Ascending aorta (tissue), 2 donors: ENCODE measurements at places on chromosomes 5 and 9. TPM values are rescaled to one million over a fixed set of nuclear protein-coding genes. Genes with fewer than 3 reads are reported as not detected.

GRCh38 chr5:146794326-146795029, 84.1 kb downstream of the PPP2R2B start:
- DNase-seq: no peak
- peak overlapping the region; percentile 50 for H3K27ac ChIP-seq
- no peaks in the 10 kb centered on the region for H3K27me3 ChIP-seq

DNA sequence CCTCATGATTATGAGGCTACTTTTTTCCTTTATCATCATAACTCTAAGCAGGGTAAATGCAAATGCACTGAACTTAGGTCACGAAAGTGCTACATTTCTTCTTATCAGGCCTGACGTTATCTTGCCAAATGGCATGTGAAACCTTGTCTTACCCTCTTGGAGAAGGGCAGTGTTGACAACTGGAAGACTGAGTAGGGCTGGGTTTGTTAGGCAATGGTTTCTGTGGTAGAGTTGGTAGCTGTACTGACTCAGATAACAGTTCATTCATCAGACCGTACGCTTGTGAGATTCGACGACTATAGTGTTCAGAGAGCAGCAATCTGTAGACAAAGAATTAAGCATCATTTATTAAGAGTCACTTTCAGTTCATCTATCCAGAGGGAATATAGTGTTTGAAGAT, 127.7 kb downstream of the CPLANE1 start:
- H3K36me3 ChIP-seq: peaks cover 38% of the 10 kb centered on the region
- no peak overlapping the region for H3K27ac ChIP-seq
- no peak for DNase-seq
- no peaks in the 10 kb centered on the region for H3K27me3 ChIP-seq
- no peak overlapping the region for H3K4me3 ChIP-seq

GRCh38 chr5:180636403-180637075, 12.9 kb downstream of the FLT4 start:
- no peaks in the 10 kb centered on the region for H3K27me3 ChIP-seq
- no peak overlapping the region for H3K27ac ChIP-seq

- H3K4me3 ChIP-seq: no peak overlapping the region
- no peaks in the 10 kb centered on the region for H3K27me3 ChIP-seq
- H3K36me3 ChIP-seq: peaks cover 7% of the 10 kb centered on the region
- no peak overlapping the region for H3K27ac ChIP-seq
- H3K4me1 ChIP-seq: no peaks in the 10 kb centered on the region
- no peak for DNase-seq
Measured at GRCh38 chr5:143033535-143034250, 263.5 kb downstream of the ARHGAP26 start.

DNA sequence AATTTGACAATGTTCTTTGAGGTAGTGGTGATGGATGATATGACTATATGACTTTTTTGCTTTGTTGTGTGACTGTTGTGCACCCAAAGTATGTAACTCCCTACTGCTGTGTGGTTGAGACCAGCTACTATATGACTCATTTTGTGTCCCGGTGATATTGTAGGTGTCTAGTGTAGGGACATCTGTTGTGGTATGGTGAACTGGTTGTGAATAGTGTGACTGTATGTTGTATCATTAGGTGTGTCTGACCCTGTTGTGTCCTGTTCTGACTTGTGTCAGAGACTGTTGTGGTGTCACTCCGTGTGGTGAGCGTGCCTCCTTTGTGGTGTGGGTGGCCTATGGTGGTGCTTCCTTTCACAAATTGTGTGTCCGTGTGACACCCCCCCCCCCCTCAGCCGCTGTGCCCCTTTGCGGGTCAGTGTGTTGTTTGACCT, 11.2 kb upstream of the CXXC5 start:
- H3K27ac ChIP-seq: peak overlapping the region; percentile 91
- peaks cover 10% of the 10 kb centered on the region for H3K4me1 ChIP-seq
- DNase-seq: no peak
- H3K27me3 ChIP-seq: no peaks in the 10 kb centered on the region

DNA sequence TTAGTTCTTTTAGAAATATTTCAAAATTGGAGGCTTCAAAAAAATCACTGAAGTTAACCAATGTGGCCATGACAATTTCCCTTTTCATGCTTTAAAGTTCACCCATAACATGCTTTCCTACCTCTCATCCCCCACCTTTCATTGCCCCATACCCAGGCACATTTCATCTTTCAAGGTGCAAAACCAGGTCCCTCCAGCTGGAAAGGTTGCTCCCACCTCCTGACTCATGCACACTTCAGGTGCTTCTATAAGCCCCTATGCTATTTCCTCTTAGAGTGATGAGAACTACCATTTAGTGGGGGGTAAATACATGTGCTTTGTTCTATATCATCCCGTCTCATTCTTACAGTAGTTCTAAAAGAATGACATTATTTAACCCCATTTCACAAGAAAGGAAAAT, 15.4 kb downstream of the FYB1 start:
- H3K27ac ChIP-seq: no peak overlapping the region
- no peaks in the 10 kb centered on the region for H3K4me1 ChIP-seq
- H3K27me3 ChIP-seq: no peaks in the 10 kb centered on the region

Gene TEX10
- 2.3 TPM for total RNA-seq

GRCh38 chr5:122492675-122493074, 180.6 kb downstream of the SNCAIP start:
- H3K4me3 ChIP-seq: no peak overlapping the region
- no peak overlapping the region for H3K27ac ChIP-seq
- no peaks in the 10 kb centered on the region for H3K27me3 ChIP-seq
- DNase-seq: no peak
- H3K36me3 ChIP-seq: no peaks in the 10 kb centered on the region
- no peaks in the 10 kb centered on the region for H3K4me1 ChIP-seq

- no peaks in the 10 kb centered on the region for H3K27me3 ChIP-seq
- no peak overlapping the region for H3K27ac ChIP-seq
- H3K4me3 ChIP-seq: no peak overlapping the region
- no peaks in the 10 kb centered on the region for H3K4me1 ChIP-seq
- no peak for DNase-seq
Measured at GRCh38 chr5:21823076-21823574, 1030.0 kb downstream of the CDH12 start.

DNA sequence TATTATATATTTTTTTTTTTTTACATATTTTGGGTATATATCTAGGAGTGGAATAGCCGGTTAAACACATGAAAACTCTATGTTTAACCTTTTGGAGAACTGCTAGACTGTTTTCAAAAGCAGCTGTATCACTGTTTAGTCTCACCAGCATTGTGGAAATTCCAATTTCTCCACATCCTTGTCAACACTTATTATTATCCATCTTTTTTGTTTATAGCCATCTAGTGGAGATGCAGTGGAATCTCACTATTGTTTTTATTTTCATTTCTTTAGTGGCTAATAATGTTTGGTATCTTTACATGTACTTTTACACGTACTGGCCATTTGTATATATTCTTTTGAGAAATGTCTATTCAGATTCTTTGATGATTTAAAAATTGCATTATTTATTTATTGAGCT, 22.7 kb upstream of the CCDC180 start:
- H3K4me3 ChIP-seq: no peak overlapping the region
- no peak overlapping the region for H3K27ac ChIP-seq
- peaks cover 58% of the 10 kb centered on the region for H3K36me3 ChIP-seq
- no peaks in the 10 kb centered on the region for H3K4me1 ChIP-seq
- H3K27me3 ChIP-seq: no peaks in the 10 kb centered on the region

GRCh38 chr9:112032009-112032408, 135.4 kb downstream of the UGCG start:
- peaks cover 5% of the 10 kb centered on the region for H3K4me1 ChIP-seq
- no peaks in the 10 kb centered on the region for H3K36me3 ChIP-seq
- H3K4me3 ChIP-seq: no peak overlapping the region
- no peaks in the 10 kb centered on the region for H3K27me3 ChIP-seq
- H3K27ac ChIP-seq: no peak overlapping the region
- DNase-seq: no peak

DNA sequence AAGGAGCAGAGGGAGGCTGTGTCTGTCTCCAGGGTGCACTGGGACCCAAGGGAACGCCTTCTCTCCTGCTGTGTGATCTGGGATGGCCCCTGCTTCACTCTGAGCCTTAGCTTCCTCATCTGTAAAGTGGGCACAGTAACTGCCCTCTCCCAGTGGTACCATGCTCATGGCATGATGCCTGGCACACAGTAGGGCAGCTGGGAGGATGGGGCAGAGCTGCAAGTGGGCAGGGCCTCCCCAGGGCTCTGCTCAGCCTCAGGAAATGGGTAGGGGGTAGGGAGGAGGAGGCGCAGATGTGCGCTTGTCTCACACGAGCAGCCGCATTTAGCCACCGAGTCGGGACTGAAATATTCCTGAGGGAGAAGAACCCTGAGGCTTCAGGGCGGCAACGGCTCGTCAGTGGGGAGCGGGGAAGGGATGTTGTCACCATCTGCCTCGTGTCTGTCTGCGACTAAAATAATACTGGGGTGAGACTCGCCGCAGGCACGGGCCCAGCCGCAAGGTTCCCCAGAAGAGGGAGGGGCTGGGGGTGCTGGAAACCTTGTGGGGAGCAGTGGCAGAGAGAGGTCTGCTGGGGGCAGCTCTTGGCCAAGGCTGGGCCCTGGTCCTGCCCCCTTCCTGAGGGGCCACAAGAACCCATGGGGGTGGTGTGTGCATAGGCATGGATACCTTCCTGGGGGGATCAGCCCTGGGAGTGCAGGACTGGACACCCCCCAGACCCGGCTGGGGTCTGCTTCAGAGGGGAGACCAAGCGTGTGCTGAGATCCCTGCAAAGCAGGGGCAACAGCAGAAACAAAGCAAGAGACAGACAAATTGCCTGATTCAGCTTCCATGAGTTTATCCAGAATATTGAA, 55.2 kb upstream of the PSD2 start:
- no peak overlapping the region for H3K27ac ChIP-seq
- H3K4me1 ChIP-seq: no peaks in the 10 kb centered on the region
- H3K4me3 ChIP-seq: no peak overlapping the region
- H3K27me3 ChIP-seq: no peaks in the 10 kb centered on the region
- H3K36me3 ChIP-seq: no peaks in the 10 kb centered on the region
- no peak for DNase-seq

- H3K4me1 ChIP-seq: no peaks in the 10 kb centered on the region
- no peak for DNase-seq
- H3K36me3 ChIP-seq: no peaks in the 10 kb centered on the region
- no peak overlapping the region for H3K27ac ChIP-seq
- H3K27me3 ChIP-seq: no peaks in the 10 kb centered on the region
Measured at GRCh38 chr5:130397132-130397531, 492.9 kb downstream of the CHSY3 start.

Gene RGS14
- 4.5 TPM for total RNA-seq

- H3K36me3 ChIP-seq: no peaks in the 10 kb centered on the region
- H3K27me3 ChIP-seq: no peaks in the 10 kb centered on the region
- H3K27ac ChIP-seq: no peak overlapping the region
- DNase-seq: no peak
- H3K4me3 ChIP-seq: no peak overlapping the region
- no peaks in the 10 kb centered on the region for H3K4me1 ChIP-seq
Measured at GRCh38 chr5:94891972-94892371, 273.5 kb downstream of the SLF1 start.

Gene CXXC5
- 41.9 TPM for total RNA-seq

Gene FSTL4
- 0.11 TPM for total RNA-seq

GRCh38 chr9:93900971-93901861, 53.9 kb downstream of the BARX1 start:
- DNase-seq: no peak
- no peak overlapping the region for H3K27ac ChIP-seq
- H3K27me3 ChIP-seq: no peaks in the 10 kb centered on the region
- no peak overlapping the region for H3K4me3 ChIP-seq
- H3K4me1 ChIP-seq: no peaks in the 10 kb centered on the region
- no peaks in the 10 kb centered on the region for H3K36me3 ChIP-seq

DNA sequence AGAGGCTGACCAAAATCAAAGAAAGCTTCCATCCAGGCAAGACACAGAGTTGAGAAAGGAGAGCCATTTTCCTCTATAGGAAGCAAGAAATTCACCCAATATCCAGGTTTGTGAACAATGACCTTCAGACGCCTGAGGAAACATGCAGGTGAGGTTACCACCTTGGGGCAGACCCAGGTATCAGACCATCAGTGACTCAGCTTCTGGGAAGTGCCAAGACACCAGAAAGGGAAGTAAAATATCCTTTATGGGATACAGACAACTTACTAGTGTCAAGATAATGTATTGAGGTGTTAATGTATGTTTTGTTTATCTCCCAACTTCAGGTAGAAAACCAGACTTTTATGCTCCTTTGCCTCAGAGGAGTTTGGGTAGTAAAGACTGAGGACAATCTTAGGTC, 2.2 kb upstream of the DTWD2 start:
- H3K36me3 ChIP-seq: no peaks in the 10 kb centered on the region
- H3K27ac ChIP-seq: no peak overlapping the region
- peaks cover 9% of the 10 kb centered on the region for H3K4me1 ChIP-seq
- no peak overlapping the region for H3K4me3 ChIP-seq
- H3K27me3 ChIP-seq: no peaks in the 10 kb centered on the region

DNA sequence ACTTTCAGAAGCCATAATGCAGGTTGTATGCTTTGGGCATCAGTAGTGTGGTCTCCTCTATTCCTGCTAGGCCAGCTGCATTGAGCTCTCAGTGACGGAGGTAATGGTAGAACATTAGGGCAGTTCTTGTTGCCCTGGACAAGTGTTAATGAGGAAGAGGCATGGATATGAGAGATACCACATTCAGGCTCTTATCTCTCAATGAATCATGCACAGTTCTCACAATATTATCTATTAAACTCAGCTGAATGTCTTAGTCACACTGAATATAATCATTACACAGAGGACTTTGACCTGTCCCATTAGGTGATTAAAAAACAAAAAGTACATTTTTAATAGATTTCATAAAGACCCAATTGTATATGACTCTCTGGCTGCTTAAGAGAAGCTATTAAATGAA, 76.6 kb upstream of the SSBP2 start:
- H3K27me3 ChIP-seq: no peaks in the 10 kb centered on the region
- no peak overlapping the region for H3K4me3 ChIP-seq
- DNase-seq: no peak

DNA sequence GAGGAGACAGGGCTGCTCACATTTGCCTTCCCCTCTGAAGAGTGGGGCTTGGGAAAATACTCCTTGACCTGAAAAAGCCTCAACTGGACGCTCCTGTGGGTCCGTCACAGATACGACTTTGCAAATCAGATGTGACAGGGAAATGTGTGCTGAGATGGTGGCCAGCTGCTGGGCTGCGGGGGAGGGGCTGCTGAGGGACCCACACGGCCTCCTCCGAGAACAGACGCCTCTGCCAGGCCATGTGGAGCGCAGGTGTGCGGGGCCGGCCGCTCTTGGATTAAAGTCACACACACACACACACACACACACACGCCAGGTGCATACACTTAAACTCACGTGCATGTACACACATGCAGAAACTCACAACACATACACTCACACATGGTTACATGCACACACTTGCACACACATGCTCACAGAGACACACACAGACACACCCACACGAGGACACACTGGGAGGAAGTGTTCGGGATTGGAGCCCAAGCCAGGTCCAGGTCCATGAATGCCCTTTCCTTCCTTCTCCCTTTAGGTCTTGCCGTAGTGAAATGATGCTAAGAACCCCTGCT, 167.4 kb downstream of the GAPVD1 start:
- no peaks in the 10 kb centered on the region for H3K4me1 ChIP-seq
- no peak overlapping the region for H3K4me3 ChIP-seq
- no peaks in the 10 kb centered on the region for H3K36me3 ChIP-seq

- H3K27me3 ChIP-seq: no peaks in the 10 kb centered on the region
- peaks cover 25% of the 10 kb centered on the region for H3K4me1 ChIP-seq
- H3K27ac ChIP-seq: peak overlapping the region; percentile 96
- no peak for DNase-seq
Measured at GRCh38 chr5:139650689-139651042, 2.5 kb downstream of the CXXC5 start.

Gene ASS1
- 162 TPM for total RNA-seq

- H3K27me3 ChIP-seq: no peaks in the 10 kb centered on the region
- peaks cover 15% of the 10 kb centered on the region for H3K4me1 ChIP-seq
- DNase-seq: no peak
- H3K4me3 ChIP-seq: no peak overlapping the region
- no peak overlapping the region for H3K27ac ChIP-seq
Measured at GRCh38 chr5:132099076-132099748, 25.6 kb downstream of the CSF2 start.

GRCh38 chr5:157657516-157657915, 5.3 kb upstream of the SOX30 start:
- H3K4me1 ChIP-seq: no peaks in the 10 kb centered on the region
- no peaks in the 10 kb centered on the region for H3K36me3 ChIP-seq
- H3K27ac ChIP-seq: no peak overlapping the region
- no peak overlapping the region for H3K4me3 ChIP-seq
